Gastrocnemius medialis (tissue), 4 donors: ENCODE measurements at places on chromosomes 13 and 19.

DNA sequence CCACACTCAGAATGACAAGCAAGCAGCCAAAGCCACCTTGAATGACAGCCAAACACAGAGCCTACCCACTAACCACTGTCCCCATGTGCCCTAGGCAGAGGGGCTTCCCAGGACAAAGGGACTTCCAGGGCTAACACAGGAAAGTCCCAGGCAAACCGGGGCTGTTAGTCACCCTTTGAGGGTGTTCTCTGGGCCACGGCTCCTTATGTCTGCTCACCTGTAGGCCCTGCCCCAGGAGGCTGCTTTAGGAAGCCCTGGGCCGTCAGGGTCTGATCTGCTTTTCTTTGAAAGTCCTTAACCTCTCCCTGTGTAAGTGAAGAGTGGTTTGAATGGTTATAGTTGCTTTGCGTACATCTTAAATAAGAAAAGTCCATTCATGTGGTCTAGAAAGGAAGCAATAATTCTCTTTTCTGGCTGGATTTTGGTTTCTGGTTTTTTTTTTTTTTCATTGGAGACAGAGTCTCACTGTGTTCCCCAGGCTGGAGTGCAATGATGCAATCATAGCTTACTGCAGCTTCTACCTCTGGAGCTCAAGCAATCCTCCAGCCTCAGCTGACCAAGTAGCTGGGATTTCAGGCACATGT is 161.4 kb downstream of the EFNB2 start:
- H3K27me3 ChIP-seq = peaks cover 4% of the 10 kb centered on the region
- H3K36me3 ChIP-seq = no peaks in the 10 kb centered on the region

DNA sequence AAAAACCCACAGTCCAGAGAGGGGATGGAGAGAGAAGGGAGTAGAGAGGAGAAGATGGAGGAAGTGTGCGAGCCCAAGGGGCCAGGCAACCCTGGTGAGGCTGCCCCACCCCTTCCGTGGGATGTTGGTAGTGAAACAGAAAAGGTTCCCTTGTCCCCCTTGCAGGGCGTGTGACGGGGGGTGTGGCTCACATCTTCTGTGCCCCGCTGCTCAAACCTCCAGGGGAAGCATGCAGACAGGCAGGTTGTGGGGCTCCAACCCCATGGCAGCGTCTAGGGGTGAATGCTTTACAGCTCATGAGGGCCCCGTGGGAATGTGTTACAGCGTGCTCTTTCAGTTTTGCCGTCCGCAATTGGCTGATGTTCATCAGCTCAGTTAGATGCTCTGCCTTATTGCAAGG is 14.7 kb upstream of the EVI5L start:
- no peaks in the 10 kb centered on the region for H3K36me3 ChIP-seq
- no peaks in the 10 kb centered on the region for H3K4me1 ChIP-seq
- DNase-seq = no peak
- no peak overlapping the region for H3K4me3 ChIP-seq

GRCh38 chr19:10854350-10855089 is 6.3 kb downstream of the C19orf38 start:
- no peaks in the 10 kb centered on the region for H3K4me1 ChIP-seq
- H3K36me3 ChIP-seq = no peaks in the 10 kb centered on the region
- H3K4me3 ChIP-seq = no peak overlapping the region
- no peak for DNase-seq
- no peak overlapping the region for H3K27ac ChIP-seq

GRCh38 chr13:23922005-23922932 is 25.0 kb upstream of the C1QTNF9B start:
- DNase-seq = no peak
- no peaks in the 10 kb centered on the region for H3K36me3 ChIP-seq
- H3K4me3 ChIP-seq = no peak overlapping the region
- H3K27me3 ChIP-seq = no peaks in the 10 kb centered on the region
- no peaks in the 10 kb centered on the region for H3K4me1 ChIP-seq
- H3K27ac ChIP-seq = no peak overlapping the region

DNA sequence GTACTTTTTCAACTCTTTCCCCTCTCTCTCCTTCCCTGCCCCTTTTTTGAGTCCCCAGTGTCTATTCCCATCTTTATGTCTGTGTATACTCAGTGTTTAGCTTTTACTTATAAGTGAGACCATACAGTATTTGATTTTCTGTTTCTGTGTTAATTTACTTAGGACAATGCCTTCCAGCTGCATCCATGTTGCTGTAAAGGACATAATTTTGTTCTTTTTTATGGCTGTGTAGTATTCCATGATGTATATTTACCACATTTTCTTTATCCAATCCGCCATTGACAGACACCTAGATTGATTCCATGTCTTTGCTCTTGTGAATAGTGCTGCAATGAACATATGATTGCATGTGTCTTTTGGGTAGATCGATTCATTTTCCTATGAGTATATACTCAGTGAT is 10.7 kb upstream of the ZC3H13 start:
- no peak overlapping the region for H3K27ac ChIP-seq
- H3K27me3 ChIP-seq = no peaks in the 10 kb centered on the region
- no peaks in the 10 kb centered on the region for H3K36me3 ChIP-seq
- no peak for DNase-seq

DNA sequence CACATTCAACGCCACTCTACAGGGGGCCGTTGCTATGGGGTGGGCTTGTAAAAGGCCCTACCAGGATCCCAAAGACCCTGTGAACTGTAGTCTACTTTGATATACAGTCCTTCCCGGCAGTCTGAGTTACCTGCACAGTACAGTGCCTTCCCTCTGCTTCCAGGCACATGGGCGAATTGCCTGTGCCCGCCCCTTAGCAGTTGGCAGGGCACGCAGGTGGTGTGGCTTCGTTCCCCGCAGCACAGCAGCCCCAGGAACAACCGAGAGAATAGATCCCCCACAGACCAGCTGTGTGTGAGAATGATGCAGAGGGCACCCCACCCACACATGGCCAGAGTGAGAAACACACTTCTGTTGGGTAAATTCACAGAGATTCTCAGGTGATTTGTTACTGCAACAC is 60.6 kb downstream of the MRPL57 start:
- DNase-seq = no peak
- H3K27me3 ChIP-seq = peaks cover 3% of the 10 kb centered on the region
- no peaks in the 10 kb centered on the region for H3K4me1 ChIP-seq
- no peak overlapping the region for H3K27ac ChIP-seq
- H3K4me3 ChIP-seq = no peak overlapping the region
